ENCODE measurements at places on chromosomes 4 and X.

- no peak for DNase-seq
Observed at GRCh38 chr4:151358266-151358665, 32.9 kb upstream of the SH3D19 start.

DNA sequence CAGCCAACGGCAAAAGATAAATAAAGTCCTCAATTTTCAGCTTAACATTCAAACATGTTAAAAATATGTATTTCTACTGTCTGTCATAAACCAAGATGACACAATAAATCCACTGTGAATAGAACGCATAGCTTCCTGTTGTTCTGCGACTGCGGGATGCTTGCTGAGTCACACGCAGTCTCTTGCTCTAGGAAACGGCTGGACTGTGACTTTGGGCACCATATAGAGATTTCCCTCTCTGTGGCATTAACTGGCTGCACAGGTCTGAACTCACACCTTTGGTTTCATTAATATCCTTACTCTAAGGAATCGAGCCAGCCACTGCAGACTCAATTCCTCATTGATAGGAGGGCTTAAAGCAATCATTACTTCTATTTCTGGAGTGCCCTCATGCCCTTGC lies 8.4 kb downstream of the BEND4 start:
- no peak for DNase-seq

DNA sequence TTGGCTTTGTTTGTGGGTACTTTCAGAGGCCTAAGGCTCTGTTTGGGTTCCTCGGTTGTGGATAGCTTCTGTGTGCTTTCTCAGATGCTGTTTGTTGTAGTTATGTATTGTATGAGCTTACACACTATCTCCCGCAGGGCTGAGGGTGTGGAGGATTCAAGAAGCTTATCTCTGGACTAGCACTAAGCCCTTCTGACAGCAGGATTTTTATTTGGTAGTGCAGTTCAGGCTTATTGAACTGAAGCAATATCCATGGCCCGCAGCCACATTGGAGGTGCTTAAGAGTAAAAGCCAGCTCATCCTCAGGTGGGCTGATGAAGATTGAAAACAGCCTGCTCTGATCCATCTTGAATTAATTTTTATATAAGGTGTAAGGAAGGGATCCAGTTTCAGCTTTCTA lies 128.2 kb downstream of the RASGEF1B start:
- no peak for DNase-seq

DNA sequence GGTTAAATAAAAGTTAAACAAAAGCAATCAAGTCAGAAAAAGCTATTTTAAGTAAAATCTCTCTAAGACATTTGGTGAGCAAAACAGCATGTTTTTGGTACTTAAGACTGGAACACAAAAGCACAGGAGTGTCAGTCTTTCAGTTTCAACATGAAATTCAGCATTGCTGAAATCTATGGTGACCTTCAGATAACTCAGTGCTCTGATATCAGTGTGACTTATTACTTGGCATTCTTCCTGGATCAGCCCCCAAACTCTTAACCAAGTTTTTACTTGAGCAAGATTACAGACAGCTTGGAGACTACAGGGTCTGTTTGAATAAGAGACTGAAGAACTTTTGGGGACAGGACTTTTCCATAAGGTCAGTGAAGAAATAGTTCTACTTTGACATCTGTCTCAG lies 437.2 kb downstream of the RAPGEF2 start:
- no peak for DNase-seq

- no peak for DNase-seq
Observed at GRCh38 chr4:118947095-118947494, 58.4 kb downstream of the SYNPO2 start.

GRCh38 chr4:141350122-141350905 lies 129.6 kb downstream of the ZNF330 start:
- no peak for DNase-seq

DNA sequence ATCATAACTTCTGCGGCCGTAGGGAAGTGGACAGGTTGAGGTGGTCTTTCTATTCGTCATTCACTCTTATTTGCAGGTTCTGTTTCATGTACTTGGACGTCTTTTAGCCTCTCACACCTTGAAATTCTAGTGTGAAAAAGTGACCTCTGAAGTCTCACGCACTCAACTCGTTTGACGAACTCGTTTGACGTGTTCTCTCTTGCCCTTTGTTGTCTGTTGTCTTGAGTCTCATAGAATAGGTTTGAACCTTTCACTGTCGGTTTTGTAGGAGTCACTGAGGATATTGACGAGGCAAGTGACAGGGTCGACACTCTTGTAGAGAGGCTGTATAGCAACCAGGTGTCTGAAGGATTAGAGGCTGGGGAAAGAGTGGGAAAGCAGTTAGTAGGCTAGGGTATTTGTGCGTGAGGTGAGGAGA lies 1.1 kb upstream of the PGRMC2 start:
- DNase-seq, result no peak

DNA sequence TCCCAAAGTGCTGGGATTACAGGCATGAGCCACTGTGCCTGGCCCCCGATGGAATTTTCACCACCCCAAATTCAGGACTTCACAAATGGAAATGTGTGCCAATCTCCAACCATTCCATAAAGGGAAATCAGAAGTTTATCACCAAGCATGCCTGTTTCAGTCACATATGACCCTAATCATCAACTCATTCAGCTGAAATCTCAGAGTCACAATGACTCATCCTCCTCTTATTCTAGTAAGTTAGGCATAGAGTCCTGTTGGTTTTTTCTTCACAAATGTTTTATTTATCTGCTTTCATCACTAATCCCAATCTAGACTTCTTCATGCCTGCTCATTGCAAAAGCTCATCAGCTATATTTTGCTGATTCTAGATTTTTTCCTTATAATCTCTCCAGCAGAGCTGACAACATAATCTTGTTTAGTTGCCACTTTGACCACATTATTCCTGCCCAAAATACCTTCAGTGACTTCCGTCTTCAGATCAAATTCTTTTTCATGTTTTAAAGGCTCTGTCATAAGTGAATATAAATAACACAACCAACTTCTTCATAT lies 83.3 kb downstream of the SLC7A11 start:
- no peak for DNase-seq

DNA sequence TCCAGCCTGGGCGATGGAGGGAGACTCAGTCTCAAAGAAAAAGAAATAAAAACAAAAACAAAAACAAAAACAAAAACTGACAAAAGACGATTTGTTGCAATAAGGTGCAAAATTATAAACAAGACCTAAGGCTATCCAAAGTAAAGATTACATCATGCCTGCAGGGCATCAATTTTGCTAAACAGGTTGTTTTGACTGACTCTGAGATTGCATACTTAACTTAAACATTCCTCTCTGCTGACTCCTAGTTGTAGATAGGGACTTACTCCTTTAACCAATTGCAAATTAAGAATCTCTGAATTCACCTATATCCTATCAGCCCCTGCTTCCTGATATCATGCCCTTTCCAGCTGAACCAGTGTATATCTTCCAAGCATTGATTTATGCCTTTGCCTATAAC lies 2687.3 kb downstream of the PCDH7 start:
- no peak for DNase-seq

DNA sequence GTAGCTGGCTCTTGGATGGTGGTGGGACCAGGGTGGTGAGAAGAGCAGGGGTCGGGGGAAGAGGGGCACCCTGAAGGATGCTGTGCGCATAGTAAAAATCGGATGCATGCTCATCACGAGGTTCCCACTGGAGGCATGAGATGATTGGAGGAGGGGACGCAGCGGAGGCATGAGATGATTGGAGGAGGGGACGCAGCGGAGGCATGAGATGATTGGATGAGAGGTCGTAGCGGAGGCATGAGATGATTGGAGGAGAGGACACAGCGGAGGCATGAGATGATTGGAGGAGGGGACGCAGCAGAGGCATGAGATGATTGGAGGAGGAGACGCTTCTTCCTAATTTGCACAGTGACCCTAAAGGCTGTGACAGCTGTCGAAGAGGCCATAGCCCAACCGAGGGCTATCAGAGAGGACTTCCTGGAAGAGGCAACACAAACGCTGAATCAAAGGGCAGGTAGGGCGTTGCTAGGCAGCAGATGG lies 106.7 kb downstream of the ADRA2C start:
- no peak for DNase-seq

GRCh38 chr4:23822181-23822580 lies 67.7 kb downstream of the PPARGC1A start:
- no peak for DNase-seq

DNA sequence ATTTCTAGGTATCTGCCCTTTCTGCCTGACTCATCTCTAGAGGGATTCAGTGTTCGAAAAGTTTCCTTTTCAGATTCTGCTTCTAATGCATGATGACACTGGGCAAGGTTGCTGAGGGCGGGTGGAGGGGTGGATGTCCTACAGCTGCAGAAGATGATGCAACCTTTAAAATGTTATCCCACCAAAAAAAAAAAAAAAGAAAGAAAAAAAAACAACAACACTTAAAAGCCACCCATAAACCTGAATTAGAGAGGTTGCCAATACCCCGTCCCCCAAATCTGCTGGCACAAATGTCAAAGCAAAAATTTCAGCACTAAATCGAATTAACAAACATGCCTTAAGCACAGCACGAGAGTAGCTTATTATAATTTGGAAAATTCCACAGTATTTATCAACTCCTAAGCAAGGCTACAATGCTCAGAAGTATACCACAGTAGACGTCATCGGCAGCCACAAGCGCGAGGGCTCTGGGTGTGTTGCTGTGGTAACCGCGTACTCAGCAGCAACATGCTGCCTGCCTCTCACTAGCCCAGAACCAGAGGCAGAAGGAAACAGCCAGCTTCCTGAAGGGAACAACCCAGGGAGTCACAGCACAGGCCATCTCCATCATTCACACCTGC lies 167.5 kb upstream of the MAP3K15 start:
- peak; percentile 38 for DNase-seq

- no peak for DNase-seq
Observed at GRCh38 chrX:49072712-49073095, 1.1 kb downstream of the PRAF2 start.

DNA sequence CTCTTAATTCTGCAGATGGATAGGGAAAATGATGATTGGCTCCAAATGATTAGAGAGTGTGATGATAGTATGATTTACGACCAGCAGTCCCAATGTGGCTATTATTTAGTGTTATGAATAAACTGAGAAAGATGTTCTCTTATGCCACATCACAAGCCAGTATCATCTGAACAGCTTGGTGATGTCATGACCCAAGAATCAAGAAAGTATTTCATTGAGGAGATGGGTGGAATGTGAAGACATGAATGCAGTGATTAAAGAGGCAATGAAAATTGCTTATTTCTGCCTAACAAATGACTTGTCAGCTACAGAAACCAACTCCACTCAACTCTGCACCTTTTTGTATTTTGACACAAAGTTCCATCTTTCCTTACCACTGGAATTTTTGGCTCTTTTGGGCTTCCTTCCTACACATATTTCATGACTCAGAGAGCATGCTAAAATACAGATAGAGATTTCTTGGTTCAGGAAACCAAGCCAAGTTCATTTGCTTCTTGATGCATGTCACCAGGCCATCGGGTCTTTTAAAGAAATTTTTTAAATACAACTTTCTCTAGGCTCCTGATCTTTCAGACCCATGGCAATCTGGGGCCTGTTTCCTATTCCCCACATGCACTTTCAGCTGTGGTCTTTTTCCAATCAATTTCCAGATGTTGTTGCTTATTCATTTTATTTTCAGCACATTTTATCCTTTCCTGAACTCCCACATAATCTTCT lies 174.2 kb downstream of the HHIP start:
- no peak for DNase-seq

GRCh38 chr4:163949976-163950601 lies 455.6 kb downstream of the TMA16 start:
- no peak for DNase-seq

- DNase-seq, result no peak
Observed at GRCh38 chr4:61992351-61992750, 792.2 kb downstream of the ADGRL3 start.

- DNase-seq, result no peak
Observed at GRCh38 chrX:75156531-75156945, 455 bp upstream of the ABCB7 start.

DNA sequence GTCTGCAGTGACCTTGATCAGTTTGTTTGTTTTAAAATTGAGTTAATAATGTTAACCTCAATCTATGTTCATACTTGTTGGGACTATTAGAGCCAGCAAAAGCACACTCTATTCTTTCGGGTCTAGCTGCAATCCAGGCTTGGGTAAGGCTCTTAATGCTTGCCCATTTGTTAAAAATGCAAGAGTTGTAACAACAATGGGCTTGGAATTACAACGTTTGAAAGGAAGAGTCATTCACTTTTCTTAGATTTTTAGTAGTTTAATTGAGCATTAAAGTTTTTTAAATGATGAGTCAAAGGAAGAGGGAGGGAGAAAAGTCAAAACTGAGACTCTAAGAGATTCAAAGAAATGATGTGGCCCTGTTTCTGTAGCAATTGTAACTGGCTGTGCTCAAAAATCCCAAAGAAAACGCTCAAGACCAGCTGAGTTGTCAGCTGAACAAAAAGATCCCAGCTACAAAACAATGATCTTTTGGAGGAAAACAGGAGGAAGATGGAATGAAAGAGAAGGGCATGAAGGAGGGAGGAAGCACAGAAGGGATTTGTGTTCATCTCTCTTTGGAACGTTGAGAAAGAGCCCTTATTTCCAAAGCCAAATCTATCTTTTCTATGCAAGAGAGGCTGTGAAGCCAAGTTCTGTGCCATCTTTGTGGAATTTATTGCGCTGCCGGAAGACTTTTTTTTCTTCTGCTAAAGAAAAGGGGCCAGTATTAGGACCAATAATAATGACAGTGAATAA lies 5.5 kb downstream of the SCD5 start:
- DNase-seq, result no peak

DNA sequence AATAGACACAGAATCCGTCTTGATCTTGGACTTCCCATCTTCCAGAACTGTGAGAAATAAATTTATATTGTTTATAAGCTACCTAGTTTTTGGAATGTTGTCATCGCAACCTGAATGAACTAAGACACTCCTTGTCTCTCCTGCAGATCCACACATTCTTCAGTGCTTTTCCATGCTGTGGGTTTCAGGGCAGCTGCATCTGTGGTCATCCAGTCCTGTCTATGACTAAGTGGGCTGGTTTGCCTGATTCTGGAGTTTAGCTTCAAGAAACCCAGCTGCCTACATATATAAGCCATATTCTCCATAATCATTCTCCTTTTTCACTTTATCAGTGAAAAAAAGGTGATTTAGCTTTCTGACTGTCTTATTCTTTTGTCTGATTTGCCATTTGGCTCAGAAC lies 170.3 kb upstream of the KIT start:
- DNase-seq, result no peak

GRCh38 chr4:87849612-87850011 lies 16.8 kb downstream of the MEPE start:
- no peak for DNase-seq

- DNase-seq, result no peak
Observed at GRCh38 chr4:122827258-122827878, 737 bp downstream of the FGF2 start.

- DNase-seq, result no peak
Observed at GRCh38 chr4:183241721-183242151, 78.3 kb downstream of the CLDN22 start.

- no peak for DNase-seq
Observed at GRCh38 chr4:52838729-52839586, 23.2 kb upstream of the RASL11B start.

- no peak for DNase-seq
Observed at GRCh38 chr4:141643557-141643956, 7.2 kb downstream of the IL15 start.

- no peak for DNase-seq
Observed at GRCh38 chrX:85569096-85569495, 189.6 kb upstream of the POF1B start.

- DNase-seq, result no peak
Observed at GRCh38 chr4:184937745-184938144, 80.5 kb upstream of the HELT start.

All from stimulated activated CD4-positive, alpha-beta T cell treated with anti-CD3 and anti-CD28 coated beads, Interleukin-15, amount 100 ng/mL, for 1 hour (primary cell).